Stimulated activated CD8-positive, alpha-beta memory T cell treated with anti-CD3 and anti-CD28 coated beads, Interleukin-4, amount 100 ng/mL, for 1 hour (primary cell): ENCODE measurements at places on chromosomes 13 and 19.

GRCh38 chr13:44660050-44660449 is 83.9 kb upstream of the TSC22D1 start:
- no peak for DNase-seq

GRCh38 chr13:43129511-43130110 is 106.2 kb downstream of the DNAJC15 start:
- DNase-seq: no peak

DNA sequence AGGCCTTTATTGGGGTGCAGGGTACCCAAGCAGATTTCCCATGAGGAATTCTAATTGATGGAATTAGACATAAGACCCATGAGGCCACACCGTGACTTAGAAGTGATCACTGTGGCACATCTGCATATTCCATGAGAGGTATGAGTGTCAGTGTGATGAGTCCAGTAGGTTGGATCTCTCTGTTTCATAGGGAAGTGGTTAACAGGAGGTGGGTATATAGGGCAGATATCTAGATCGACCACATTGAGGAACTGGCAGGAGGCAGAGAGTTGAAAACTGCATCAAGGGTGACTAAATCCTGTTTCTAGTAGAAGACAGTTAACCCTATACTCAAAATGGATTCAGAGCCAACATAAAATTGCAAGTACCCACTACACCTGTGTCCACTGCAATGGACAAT is 68.6 kb upstream of the MIR17HG start:
- no peak for DNase-seq

- no peak for DNase-seq
Measured at GRCh38 chr19:4229179-4229931, at the start of gene EBI3. Gene EBI3 (plus strand): TSS chr19:4229523. CDS start chr19:4229551, 28 bp downstream.

GRCh38 chr13:43346427-43346826 is 323.0 kb downstream of the DNAJC15 start:
- no peak for DNase-seq

- no peak for DNase-seq
Measured at GRCh38 chr19:56107626-56108351, 13.3 kb downstream of the ZNF787 start.

DNA sequence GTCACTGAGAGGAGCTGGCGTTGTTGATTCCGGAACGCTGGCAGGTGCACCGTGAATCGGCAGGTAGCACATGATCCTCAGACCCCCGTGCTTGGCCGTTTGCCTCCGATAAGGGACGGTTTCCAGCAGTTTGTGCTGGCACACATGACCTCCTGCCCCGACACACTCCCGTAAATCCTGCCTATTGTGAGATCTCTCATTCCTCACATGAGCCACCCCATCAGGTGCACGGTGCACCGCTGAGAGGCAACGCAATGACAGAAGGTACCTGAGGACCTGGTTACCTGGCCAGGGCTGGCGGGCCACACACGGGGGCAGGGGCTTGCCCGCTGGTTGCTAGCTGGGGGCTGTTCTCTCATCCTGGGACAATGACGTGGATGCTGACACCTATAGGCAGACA is 2.1 kb upstream of the ADPRHL1 start:
- DNase-seq: no peak

GRCh38 chr13:90766386-90766902 is 581.0 kb upstream of the MIR17HG start:
- DNase-seq: no peak

DNA sequence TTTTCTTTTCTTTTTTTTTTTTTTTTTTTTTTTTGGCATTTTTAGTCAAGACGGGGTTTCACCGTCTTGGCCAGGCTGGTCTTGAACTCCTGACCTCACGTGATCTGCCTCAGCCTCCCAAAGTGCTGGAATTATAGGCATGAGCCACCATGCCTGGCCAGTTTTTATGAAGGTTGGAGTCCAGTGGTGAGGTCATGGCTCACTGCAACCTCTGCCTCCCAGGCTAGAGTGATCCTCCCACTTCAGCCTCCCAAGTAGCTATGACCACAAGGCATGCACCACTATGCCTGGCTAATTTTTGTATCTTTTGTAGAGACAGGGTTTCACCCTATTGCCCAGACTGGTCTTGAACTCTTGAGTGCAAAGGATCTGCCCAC is 4.2 kb downstream of the SNRPA start:
- no peak for DNase-seq

GRCh38 chr13:32153056-32153455 is 121.5 kb downstream of the FRY start:
- no peak for DNase-seq

DNA sequence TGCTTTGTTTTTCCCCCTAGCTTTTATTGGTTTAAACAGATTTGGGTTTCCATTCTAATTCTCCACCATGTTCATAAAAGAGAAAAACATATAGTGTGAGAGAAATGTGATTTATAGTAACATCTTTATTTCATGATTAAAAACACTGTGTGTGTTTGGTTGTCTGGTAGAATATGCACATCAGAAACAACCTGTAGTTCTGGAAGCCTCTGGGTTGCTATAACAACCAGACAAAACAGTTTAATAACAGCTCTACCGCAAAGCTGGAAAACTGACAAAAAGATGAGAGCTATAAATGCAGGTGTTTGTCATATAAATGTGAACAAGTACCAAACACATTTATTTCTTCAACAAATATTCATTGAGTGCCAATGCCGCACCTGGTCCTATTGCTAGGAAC is 9.8 kb downstream of the KBTBD6 start:
- no peak for DNase-seq

DNA sequence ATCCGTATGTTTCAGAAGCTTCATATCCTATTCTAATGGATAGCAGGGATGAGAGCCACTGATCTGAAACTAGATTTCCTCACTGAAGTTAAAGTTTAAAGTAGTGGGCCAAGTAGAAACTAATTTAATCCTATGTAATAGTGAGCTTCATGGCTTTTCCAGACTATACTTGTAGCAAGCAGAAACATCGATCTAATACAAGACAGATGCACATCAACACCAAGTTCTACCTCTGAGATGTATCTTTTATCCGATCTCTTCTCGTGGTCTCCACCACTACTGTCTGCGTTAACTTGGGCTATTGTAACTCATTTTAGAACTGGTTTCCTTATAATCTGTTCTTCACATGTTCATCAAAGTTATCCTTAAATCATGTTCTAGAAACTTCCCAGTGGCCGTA is 3.1 kb downstream of the ERCC5 start:
- DNase-seq: no peak

GRCh38 chr19:42544146-42544545 is 15.9 kb upstream of the CEACAM1 start:
- no peak for DNase-seq

- no peak for DNase-seq
Measured at GRCh38 chr13:38998739-38999138, 8.1 kb upstream of the STOML3 start.

DNA sequence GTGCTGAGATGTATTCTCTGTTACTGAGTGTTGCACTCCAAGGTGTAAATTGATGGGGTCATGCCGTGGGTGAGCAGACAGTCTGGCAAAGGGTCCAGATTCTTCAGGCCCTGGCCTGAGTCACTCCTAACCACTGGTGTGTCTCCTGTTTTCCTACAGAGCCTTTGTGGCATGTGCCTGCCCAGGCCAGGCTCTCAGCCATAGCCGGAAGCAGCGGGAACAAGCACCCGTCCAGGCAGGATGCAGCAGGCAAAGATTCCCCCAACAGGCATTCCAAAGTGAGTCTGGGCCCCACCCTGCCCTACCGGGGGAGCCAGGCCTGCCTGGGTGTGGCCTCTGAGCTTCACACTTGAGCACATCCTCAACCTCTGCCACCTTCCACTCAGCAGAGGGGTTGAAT is 61.9 kb downstream of the DPF1 start:
- DNase-seq: no peak

DNA sequence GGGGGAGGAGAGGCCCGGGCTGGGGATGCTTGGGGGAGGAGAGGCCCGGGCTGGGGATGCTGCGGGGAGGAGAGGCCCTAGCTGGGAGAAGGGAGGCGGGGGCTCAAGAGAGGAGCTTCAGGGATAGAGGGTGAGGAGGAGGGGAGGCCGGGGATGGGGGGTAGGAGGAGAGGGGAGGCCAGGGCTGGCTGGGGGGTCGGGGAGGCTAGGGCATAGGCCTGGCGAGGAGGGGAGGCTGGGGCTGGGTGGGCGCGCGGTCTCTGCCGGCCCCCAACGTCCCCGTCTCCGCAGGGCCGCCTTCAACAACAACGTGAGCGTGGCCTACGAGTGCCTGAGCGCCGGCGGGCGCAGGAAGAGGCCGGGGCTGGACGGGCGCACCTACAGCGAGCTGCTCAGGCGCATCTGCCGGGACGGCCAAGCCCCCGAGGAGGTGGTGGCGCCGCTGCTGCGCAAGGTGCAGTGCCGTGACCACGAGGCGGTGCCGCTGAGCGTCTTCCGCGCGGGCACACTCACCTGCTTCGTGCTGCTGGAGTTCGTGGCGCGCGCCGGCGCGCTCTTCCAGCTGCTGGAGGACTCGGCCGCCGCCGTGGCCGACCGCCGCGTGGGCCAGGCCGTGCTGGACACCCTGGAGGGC is 11.4 kb downstream of the TPGS1 start:
- DNase-seq: peak; percentile 25

- DNase-seq: peak; percentile 91
Measured at GRCh38 chr19:14472202-14472938, 2.8 kb downstream of the PTGER1 start.
